ENCODE measurements at places on chromosomes 3 and 15.

GRCh38 chr15:72365844-72366243 is 10.0 kb downstream of the HEXA start:
- no peak for DNase-seq

DNA sequence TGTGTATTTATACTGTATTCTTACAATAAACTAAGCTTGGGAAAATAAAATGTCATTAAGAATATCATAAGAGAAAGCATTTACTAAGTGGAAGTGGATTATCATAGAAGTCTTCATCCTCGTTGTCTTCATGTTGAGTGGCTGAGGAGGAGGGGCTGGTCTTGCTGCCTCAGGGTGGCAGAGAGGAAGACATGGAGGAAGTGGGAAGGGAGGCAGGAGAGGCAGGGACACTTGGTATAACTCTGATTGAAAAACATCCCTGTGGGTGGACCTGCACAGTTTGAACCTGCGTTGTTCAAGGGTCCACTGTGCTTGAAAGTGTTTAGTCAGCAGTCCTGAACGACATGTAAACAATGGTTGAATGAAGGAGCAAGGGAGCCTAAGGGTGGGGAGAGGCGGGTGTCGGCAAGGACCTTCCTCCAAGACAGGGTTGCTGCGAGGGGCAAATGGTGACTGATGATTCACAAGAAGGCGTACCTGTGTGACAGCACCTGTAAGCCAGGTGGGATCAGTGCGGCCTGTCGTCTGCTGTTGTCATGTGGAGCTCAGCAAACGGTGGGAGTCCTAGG is 103.8 kb upstream of the KLF13 start:
- no peak for DNase-seq

- peak; percentile 16 for DNase-seq
Observed at GRCh38 chr3:71254281-71255057, 329.1 kb downstream of the FOXP1 start.

DNA sequence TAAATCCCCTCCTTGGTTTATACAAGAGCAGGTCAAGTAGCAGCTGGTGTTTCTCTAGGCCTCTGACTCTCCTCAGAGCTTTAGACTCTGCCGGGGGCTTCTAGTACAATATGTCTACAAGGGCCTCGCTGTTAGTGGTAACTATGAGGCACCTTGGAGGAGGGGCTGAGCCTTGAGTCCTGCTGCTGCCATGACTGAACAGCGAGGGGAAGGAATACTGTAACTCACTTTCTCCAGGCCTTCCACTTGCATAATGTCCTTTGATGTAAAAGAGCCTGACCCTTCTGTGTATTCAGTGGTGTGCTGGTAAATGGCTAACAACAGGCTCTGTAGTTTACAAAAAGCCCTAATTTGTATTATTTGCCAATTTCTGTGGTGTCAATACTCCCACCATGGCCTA is 27.8 kb downstream of the DRD3 start:
- DNase-seq = no peak

DNA sequence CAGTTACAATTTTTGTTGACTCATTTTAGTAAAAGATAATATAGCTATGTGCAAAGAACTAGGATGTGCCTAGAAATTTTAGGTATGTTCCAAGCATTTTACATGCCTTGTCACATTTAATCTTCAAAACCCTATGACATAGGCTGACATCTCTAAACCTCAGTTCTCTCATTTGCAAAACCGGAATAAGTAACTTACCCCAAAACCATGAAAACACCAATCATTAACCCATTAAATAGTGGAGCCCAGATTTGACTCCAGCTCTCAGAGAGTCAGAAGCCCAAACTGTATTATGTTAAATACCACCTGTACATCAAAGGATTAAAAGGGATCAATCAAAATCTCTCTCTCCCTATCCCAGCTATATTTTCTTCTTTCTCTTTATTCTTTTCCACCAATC is 36.6 kb downstream of the GSK3B start:
- no peak for DNase-seq

DNA sequence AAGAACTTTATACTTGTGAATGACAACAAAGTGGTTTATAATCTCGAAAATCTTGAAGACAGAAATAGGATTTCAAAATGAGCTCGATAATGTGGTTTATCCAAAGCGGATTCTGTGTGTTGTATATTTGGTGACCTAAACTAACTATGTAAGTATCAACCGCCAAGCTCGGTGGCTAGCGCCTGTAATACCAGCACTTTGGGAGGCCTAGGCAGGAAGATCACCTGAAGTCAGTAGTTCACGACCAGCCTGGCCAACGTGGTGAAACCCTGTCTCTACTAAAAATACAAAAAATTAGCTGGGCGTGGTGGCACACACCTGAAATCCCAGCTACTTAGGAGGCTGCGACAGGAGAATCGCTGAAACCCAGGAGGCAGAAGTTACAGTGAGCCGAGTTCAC is 2.2 kb downstream of the ATP13A3 start:
- DNase-seq = no peak

DNA sequence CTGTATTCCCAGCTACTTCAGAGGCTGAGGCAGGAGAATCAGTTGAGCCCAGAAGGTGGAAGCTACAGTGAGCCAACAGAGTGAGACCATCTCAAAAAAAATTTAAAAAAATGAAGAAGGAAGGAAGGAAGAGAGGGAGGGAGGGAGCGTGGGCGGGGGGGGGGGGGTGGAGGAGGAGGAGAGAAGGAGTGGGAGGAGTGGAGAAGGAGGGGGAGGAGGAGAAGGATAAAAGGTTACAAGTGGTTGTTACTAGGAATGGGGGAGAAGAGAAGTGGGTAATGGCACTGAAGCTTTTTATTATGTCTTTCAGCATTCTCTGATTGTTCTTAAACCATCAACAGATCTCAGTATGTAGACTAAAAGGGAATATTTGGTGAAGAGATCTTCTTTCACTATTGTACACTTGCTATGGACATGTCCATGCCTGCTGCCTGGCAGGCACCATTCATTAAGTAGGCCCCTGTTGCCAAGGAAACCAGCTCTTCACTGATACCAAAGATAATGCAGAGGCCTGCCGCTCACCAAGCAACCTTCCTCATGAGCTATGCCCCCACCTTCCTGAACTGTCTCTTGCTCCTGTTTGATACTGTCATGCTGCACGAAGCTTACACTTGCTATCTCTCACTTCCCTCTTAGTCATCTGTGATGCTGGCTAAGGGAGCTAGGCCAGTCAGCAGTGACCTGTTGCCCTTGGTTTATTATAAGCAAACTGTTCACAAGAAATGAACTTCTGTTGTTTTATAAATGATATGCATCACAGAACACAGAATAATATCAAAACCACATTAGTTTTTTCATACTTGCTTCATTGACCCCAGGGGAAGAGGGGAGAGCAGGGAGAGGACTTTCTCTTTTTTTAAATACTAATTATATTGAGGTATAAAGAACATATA is 23.1 kb downstream of the EPM2AIP1 start:
- DNase-seq = peak; percentile 59

DNA sequence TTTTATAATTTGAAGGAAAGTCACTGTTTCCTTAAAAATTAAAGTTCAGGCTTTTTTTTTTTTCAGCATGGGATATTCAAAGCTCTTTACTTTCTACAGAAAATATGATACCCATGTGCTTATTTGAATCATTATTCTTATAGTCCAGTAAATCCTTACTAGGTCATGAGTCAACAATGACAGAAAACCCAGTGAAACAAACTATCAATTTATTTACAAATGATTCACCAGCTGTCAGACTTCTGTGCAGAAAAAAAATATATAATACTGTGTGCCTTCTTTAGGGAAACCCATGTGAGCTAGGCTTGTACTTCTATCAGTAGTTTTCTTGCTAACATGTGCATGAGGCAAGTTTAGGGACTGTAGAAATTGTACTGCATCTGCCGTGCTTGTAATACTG is 1.2 kb downstream of the ACP3 start:
- DNase-seq = peak; percentile 17

DNA sequence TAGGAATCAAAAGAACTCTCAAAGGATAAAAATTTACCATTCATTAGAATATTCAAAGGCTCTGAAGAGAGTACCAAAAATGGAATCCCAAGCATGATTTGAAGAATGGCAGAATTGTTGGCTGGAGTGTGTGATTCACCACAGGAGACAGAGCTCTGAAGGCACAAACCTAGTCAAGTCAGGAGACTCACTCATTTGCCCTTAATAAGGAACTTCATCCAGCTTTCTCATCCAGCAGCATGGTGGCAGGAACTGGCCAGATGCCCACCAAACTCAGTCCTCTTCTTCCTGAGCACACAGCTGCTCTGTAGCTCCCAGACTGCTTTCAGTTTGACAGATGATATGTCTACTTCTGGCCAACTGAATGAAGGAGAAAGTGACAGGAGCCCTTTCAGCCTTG is 16.5 kb upstream of the HEG1 start:
- DNase-seq = no peak

DNA sequence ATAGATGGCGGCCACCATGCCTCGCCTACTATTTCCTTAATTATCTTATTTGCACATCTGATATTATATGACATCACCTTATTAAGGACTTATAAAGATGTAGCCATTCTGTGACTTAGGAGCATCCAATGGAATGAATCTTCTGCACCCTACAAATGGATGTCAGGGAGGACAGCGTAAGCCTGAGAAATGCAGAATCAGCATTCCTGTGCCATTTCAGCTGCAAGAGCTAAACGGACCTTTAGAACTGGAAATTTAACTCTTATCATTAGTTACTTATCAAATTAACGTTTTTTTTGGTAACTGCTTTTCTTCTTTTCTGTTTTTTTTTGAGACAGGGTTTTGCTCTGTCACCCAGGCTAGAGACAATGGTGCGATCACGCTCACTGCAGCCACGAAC is 65.6 kb downstream of the LMLN start:
- DNase-seq = no peak

GRCh38 chr3:69389520-69390248 is 3.8 kb upstream of the FRMD4B start:
- DNase-seq = peak; percentile 50

- peak; percentile 22 for DNase-seq
Observed at GRCh38 chr3:48492461-48493202, 11.3 kb downstream of the SHISA5 start.

- DNase-seq = no peak
Observed at GRCh38 chr3:125313060-125313635, 62.0 kb downstream of the ZNF148 start.

- peak; percentile 85 for DNase-seq
Observed at GRCh38 chr15:38817427-38818156, 253.0 kb upstream of the RASGRP1 start.

DNA sequence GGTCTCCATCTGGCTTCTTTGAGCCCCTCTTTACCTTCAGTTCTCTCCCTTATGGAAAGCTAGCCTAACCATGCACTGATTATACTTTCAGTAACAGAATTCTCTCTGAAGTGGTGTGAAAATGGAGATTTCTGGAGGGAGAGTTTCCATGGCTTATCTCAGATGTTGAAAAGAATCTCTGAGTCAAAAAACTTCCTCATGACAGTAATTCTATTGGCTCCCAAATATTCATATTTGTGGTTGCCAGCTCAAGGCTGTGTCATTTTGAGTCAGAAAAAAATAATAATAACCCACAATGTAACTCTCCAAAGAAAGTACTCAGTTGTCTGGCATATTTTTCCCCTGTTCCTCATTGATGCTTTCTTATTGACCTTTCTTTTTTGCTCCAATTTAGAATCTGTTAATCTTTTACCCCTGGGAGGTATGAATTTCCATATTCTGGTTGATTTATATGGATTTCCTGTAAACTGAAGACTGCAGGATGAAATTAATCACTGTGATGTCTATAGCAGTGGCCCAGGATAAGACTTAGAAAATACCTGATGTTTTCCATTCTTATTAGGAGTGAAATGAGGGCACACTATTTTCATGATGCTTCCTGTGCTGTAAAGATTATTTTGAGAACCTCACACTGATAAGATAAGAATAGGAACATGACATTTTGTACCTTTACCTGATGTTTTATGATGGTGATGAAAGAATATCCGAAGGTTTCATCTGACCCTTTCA is 149.5 kb upstream of the EPHA3 start:
- peak; percentile 37 for DNase-seq

DNA sequence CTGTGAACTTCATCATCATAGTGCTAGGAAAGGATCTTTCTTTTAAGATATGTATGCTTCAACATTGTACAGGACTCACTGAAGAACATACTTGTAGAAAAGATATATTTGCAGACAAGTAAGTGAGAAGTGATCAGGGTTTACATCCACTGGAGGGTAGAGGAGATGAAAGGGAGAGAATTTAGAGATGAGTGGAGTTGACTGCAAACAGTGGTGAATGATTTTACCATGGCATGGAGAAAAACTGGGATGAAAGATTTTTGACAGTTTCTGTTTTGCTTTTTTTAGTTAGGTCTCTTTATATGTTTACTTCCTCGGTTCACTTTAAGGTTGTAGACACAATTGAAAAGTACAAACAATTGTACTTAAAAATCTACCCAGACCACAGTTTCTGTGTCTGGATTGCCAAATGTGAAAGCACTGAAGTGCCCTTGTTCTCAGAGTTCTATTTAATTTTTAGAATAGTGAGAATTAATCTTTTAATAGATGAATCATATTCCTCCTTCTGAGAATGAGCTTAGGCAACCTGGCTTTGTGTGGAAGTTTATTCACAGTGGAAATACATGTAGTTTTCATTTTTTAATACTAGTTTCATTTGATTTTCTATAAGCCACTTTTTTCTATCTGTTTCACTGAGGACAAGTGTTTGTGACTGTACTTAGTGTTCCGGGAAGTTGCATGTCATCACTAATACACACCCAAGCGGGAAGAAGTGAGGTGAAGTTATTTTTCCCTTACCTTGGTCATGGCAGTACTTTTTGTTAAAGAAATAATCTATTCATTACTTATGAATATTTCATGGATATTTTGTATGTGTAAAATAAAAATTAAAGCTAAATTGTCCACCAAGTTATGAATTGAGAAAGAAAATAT is 1.8 kb upstream of the GPR171 start:
- DNase-seq = no peak

DNA sequence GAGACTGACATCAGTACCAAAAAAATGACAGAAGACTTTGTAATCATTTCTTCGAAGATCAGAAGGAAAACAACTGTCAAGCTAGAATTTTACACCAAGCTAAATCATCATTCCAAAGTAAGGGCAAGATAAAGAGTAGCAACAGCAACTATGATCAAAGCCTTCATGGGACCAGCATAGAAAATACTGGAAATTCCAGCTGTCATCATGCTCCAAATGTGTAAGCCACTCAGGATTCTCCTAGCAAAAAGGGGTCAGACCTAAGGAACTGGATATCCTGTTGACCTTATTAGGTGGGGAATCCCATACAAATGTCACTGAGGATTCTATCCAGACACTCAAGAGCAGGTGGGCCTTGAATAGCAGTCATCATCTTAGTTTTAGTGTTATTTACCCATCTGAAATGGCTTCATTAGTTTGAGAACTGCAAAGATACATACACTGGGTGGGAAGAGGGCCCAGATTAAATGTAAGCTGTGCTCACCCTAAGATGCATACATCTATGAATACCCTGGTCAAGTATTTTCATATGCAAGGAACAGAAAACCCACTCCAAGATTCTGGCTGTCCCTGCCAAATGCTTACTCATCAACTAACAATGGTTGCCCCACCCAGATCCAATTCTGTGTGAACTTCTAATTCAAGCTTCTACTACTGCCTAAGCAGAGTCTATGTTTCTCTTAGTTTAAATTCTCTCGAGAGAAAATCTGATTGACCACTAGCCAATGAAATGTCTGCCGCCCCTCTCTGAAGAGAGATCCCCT is 33.5 kb downstream of the CLDN18 start:
- DNase-seq = peak; percentile 83
